Activated CD8-positive, alpha-beta memory T cell treated with anti-CD3 and anti-CD28 coated beads for 1 hour (primary cell): ENCODE measurements at places on chromosomes 6 and 20.

GRCh38 chr6:12077021-12077710 is 65.1 kb downstream of the HIVEP1 start:
- no peak for DNase-seq

- DNase-seq, result no peak
These were observed 176.9 kb downstream of the FOXA2 start for GRCh38 chr20:22407237-22408193.

- no peak for DNase-seq
These were observed 155.4 kb upstream of the SYNDIG1 start for GRCh38 chr20:24314053-24314452.

DNA sequence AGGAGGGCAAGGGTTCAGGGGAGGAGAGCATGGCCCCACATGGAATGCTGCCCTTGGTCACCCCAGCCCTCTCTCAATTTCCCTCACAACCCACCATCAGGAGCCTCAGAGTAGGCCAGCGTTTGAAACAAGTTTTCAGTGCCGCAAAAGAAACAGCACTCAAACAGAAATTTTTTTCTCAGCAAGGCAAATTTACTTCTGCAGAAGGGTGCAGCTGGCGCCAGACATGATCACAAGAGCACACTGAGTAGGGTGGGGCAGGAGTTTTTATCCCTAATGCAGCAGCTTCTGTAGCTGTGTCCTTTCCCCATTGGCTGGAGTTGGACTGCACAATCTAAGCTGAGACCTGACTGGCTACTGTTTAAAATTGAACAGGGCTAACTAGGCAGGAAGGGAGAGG is 287.8 kb upstream of the CDYL start:
- no peak for DNase-seq

DNA sequence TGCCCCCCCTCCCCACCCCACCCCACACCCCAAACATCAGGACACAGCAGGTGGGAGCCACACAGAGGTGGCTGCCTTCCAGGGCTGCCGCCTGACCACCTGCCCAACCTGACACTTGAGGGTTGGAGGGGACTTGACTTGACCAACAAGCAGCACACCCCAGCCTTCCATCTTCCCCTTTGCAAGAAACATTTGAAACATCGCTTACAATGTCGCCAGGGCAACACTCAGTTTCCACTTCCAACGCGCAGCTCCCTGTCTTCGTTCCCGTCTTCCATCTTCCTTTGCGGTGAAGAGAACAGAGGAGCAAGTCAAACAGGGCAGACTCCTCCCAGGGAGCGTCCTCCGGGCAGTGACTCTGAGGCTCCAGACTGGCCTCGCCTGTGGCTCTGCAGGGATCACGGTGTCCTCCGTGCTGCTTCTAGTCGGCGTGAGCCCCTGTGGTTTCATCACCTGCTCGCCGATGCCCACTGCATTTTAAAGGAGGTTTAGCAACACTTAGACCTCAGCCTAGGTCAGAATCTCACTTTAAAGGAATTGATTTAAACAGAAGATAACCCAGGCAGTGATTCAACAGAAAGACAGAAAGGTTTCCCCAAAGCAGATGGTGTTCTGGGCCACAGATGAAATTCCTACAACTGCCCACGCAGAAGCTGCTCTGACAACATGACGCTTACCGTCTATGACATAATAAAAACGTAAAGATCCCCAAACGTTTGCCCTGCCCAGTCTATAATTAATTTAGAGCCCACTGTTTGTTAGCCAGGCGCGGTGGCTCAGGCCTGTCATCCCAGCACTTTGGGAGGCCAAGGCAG is 130.8 kb downstream of the TAF4 start:
- no peak for DNase-seq

DNA sequence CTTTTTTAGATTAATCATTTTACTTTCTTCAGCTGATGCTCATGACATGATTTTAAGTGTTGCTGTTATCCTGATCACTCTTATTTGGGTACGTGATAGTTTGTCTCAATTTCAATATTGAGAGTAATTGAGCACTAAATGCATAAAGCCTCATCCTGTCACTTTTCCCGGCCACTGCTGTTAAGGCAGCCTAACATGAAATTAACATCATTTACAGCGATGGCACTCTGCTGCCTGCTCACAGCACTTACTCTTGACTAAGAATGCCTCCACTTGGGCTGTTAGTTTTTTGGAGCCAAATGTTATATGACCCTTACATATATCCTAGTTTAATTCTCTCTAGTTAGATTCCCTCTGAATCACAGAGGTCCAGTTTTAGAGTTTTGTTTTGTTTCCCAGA is 107.3 kb downstream of the SLX4IP start:
- no peak for DNase-seq

- no peak for DNase-seq
These were observed 21.9 kb downstream of the ZNF217 start for GRCh38 chr20:53571555-53572286.

DNA sequence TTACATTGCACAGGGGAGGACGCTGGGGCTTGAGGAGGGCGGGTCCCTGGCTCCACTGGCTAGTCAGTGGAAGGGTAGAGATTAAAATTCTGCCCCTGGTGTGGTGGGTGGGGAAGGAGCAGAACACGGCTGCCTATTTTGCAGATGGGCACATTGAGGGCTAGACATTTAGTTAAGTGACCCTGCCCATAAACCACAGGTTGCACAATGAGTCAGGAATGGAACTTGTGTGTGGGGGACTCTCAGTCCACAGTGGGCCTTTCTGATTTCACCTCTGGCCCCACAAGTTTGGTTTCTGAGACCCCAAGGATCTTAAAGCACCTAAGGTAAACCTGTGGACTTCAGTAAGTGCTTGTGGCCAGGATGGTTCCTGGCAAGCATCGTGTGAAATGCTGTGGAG is 22.0 kb upstream of the CCDC167 start:
- no peak for DNase-seq

DNA sequence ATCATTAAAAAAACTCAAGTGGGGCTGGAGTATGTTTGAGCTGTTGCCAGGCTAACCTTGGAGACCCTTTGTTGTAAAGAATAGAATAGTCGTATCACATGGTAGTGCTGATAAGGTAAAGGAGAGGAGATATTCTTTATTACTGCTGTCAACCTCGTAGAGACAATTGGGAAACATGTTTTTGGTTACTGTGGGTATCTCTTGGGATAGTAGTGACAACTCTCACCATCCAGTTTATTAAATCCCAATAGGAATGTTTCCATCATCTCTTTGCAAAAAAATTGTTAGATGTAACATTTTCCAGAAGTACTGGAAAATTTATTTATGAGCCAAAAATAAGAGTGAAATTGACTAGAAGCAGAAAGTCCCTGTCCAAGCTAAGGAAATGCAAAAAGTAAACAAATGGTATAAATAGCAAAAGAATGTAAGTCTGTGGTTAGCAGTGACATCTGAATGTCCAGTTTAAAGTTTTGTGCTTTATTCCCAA is 829.3 kb upstream of the CITED2 start:
- DNase-seq, result no peak

GRCh38 chr20:25251019-25251418 is 3.1 kb downstream of the PYGB start:
- DNase-seq, result no peak
